AG04450 (cell line): ENCODE measurements at places on chromosomes 6 and 20.

DNA sequence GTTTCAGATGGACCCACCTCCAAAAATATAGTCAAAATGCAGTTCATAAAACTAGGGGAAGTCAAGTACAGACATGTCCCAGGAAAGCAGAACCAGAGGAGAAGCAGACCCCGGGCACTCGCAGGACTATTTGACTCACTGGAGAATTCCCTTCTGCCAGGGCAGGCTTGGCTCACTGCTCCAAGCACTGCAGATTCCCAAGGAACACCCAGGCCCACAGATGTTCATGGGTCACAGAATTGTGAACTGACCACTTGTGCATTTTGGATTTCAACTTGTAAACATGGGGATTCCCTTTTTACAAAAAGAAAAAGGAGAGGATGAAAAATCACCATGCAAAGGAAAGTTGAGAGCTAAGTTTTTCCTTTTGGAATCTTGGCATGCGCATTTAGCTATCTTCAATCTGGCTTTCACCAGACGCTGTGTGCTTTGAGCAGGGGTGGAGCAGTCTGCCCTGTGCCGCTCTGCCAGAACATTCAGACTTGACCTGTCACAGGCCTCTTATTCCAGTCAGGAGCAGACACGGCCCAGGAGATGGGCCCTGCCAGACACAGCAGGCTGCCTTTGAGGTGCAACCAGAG lies 237.5 kb upstream of the TAB2 start:
- no peak for DNase-seq

- DNase-seq = no peak
Measured at GRCh38 chr6:6131492-6132109, 124.9 kb upstream of the NRN1 start.

DNA sequence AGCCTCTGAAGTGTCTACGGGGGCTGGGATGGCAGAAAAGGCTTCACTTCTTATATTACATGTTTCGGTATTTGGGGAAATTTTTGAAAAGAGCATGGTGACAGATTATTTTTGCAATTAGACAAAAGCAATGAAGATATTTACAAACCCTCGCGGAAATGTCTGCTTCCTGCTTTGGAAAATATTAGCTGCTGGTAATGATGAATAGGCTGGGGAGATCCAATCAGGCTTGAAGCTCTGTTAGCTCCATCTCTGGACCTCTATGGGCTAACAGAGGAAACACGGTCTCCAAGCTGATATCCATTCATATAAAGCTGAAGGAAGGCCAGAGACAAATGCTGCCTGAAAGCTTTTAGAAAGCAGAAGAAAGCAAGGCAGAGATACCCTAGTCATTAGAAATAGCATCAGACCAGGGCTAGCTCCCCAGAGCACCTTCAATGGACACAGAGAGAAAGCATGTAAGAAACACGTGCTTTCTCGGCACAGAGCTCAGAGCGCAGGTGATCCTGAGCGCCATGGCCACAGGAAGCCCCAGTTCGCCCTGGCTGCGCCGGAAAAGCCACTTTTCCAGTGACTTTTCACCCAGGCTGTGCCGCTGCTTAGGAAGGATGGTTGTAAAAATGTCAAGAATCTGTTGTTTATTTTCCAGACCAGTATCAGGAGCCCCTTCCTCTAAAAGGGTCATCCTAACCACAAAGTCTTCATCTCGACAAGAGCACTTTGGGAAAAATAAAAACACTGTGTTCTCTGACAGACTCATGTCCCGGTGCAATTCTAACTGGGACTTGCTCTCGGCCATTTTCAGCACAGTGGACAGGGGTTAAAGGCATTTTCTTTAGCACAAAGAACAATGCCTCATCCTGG lies 68.5 kb upstream of the NFATC2 start:
- DNase-seq = no peak

DNA sequence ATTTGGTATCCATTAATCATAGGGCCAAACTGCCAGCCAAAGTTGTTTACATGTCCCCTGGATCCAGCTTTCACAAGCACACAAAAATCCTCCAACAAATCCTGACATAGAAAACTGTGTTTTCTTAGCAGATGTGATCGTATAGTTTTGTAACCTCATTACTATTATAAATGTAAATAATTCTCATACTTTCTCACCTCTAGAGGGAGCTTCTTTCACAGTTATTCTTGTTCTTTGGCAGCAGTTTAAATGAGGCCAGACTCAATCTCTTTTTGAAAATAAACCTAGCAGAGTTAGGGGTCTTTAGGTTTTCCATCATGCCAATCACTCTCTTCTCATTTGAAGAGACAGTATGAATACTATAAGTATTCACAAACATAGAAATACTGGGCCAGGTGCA lies 17.0 kb upstream of the ZNF318 start:
- DNase-seq = no peak

DNA sequence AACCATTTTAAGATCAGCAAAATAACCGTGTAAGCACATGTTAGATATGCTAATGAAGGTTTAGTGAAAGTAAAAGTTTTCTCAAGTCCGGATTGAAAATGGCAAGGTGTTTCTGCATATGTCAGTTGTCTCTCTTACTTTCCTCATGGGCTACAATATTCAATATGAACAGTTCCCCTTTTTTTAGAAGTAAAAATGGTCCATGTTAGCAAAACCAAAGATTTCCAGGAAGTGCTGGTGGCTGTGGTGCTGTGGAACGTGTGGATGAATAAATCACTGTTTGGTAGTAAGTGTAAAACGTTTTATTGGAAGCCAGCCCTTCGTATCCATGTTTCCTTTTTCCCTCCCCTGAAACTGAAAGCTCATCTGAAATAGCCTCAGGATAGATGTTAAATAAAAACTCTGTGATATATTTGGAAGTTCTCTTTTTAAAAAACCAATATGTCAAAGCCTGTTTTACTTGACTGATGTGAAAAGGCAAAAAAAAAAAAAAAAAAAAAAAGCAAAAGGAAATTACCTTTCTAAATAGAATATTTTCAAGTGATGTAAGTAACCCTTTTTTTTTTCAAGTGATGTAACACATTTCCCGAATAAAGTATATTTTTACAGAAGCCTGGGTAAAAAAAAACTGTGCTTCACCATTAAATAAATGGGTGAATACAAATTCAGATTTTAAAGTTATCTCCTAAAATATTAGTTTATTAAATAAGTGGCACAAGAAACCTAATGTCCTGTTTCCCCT lies 41.9 kb downstream of the PLEKHG1 start:
- no peak for DNase-seq

GRCh38 chr20:48656661-48657211 lies 171.1 kb downstream of the PREX1 start:
- no peak for DNase-seq

- DNase-seq = no peak
Measured at GRCh38 chr20:41524980-41525613, 93.1 kb downstream of the CHD6 start.

- no peak for DNase-seq
Measured at GRCh38 chr20:51862796-51863195, 60.5 kb upstream of the SALL4 start.

GRCh38 chr20:32321390-32321789 lies 36.7 kb upstream of the ASXL1 start:
- DNase-seq = no peak

- DNase-seq = no peak
Measured at GRCh38 chr6:156925718-156926607, 148.8 kb downstream of the ARID1B start.

- DNase-seq = no peak
Measured at GRCh38 chr6:116352515-116353471, 18.0 kb upstream of the DSE start.
